ENCODE measurements at places on chromosomes 6 and 20.

GRCh38 chr20:3614466-3614865 is 48.7 kb downstream of the GFRA4 start:
- no peak overlapping the region for H3K27ac ChIP-seq
- no peaks in the 10 kb centered on the region for H3K27me3 ChIP-seq
- peaks cover 20% of the 10 kb centered on the region for H3K36me3 ChIP-seq
- no peaks in the 10 kb centered on the region for H3K4me1 ChIP-seq

DNA sequence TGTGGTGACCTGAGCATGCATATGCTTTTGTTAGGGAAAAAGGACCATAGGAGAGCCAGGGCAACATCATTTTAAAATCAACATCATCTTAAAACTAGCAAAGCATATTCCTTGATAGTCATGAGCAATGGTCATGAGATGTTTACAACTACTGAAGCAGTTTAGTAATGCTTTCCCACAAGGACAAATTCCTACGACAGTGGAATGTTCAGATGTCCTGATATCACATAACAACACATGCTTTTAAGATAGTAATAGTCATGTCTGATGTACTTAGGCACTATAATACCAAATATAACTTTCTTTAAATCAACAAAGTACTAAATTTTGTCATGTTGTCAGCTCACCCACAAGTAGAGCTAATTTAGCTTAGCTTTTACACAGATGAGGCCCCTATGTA is 370.3 kb downstream of the HTR1B start:
- H3K27ac ChIP-seq = no peak overlapping the region
- no peak overlapping the region for H3K4me3 ChIP-seq
- no peaks in the 10 kb centered on the region for H3K27me3 ChIP-seq
- no peak for DNase-seq
- no peaks in the 10 kb centered on the region for H3K36me3 ChIP-seq
- no peaks in the 10 kb centered on the region for H3K4me1 ChIP-seq

- H3K27ac ChIP-seq = no peak overlapping the region
- H3K4me3 ChIP-seq = no peak overlapping the region
- peaks cover 18% of the 10 kb centered on the region for H3K4me1 ChIP-seq
- no peaks in the 10 kb centered on the region for H3K36me3 ChIP-seq
- DNase-seq = no peak
These were observed 143.8 kb downstream of the SLC16A10 start for GRCh38 chr6:111231090-111231459.

DNA sequence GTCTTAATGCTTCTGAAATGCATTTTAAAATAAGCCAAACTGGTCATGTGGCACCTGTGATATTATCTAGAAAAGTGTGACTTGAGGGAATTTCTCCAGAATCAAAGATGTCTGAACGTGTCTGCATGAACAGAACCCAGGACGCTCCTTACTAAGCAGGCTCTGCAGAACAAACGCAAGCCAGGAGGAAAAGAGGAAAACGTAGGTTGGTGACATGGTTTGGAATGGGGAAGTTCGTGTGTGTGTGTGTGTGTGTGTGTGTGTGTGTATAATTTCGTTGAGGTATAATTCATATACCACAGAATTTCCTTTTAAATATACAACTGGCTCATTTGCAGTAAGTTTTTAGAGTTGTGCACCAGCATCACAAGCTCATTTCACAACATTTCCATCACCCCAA is 200.5 kb upstream of the FOXQ1 start:
- H3K4me3 ChIP-seq = no peak overlapping the region
- H3K27ac ChIP-seq = peak overlapping the region; percentile 45
- H3K4me1 ChIP-seq = no peaks in the 10 kb centered on the region
- H3K27me3 ChIP-seq = no peaks in the 10 kb centered on the region
- no peak for DNase-seq
